ENCODE measurements at places on chromosomes 11 and 22. TPM values are rescaled to one million over a fixed set of nuclear protein-coding genes. Genes with fewer than 3 reads are reported as not detected.

PLXNB2 gene
- 524 TPM for total RNA-seq

ART1 gene
- not detected for total RNA-seq

PGA4 gene
- total RNA-seq: 2,421 TPM

CARD10 gene
- total RNA-seq: 7.1 TPM

CHRNA10 gene
- 1.0 TPM for total RNA-seq

RIBC2 gene
- total RNA-seq: 5.3 TPM

RASSF10 gene
- 3.9 TPM for total RNA-seq

TMEM45B gene
- total RNA-seq: 5.3 TPM

GRCh38 chr11:122074022-122074421 lies 42.0 kb downstream of the BLID start:
- H3K4me3 ChIP-seq: no peak overlapping the region
- H3K27me3 ChIP-seq: no peaks in the 10 kb centered on the region
- H3K36me3 ChIP-seq: no peaks in the 10 kb centered on the region
- no peak for DNase-seq

DNA sequence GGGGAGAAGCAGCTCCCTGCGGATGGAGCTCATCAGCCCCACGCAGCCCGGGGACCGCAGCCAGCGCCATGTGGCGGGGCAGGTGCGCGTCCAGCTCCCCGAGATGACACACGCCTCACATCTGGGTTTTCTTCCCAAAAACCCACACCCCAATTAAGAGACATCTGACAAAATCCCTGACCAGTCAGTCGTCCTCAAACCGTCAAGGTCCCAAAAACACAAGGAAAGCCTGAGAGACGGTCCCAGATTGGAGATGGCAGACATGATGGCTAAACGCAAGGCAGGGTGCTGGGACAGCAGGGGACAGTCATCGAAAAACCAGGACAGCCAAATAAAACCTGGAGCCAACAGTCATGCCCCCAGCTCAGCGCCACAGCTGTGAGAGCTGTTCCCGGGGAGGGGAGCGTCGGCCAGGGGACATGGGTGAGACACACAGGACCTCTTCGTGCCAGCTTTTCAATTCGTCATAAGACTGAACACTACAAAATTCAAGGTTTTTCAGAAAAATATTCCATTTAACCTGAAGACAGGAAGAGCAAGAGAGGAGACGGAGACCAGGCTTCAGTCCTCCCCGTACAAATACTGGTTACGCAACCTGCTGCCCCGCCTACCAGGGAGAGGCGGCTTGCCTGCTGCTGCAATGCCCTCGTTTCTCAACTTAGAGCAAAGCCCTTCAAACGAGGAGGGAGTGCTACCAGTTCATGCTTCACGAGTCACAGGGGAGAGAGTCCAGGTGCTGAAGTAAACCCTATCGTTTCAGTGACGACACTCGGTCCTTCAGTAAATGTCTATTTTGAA lies 10.5 kb downstream of the TOLLIP start:
- H3K4me1 ChIP-seq: peaks cover 56% of the 10 kb centered on the region
- peak; percentile 85 for DNase-seq
- H3K4me3 ChIP-seq: no peak overlapping the region
- peaks cover 24% of the 10 kb centered on the region for H3K36me3 ChIP-seq
- no peaks in the 10 kb centered on the region for H3K27me3 ChIP-seq

- no peaks in the 10 kb centered on the region for H3K36me3 ChIP-seq
- no peak overlapping the region for H3K4me3 ChIP-seq
- peaks cover 14% of the 10 kb centered on the region for H3K4me1 ChIP-seq
- no peaks in the 10 kb centered on the region for H3K27me3 ChIP-seq
Observed at GRCh38 chr11:11217929-11218628, 135.0 kb downstream of the CSNK2A3 start.

DNA sequence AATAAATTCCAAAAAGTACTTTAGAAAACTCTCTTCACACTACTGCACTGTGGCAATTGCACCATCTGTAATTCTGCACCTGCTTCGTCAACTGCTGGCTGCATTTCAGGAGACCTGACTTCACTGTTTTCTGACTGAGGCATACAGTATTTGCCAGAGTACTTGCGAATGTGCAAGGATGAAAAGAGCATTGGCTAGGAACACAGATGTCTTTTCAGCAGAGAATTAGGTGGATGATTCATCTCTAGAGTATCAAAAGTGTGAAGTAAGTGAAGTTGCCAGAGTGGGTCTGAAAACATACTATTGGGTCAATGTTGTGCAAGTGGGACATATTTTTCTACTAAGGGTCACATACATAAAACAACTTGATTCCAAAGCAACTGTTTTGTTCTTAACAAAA lies 427.5 kb upstream of the CCDC90B start:
- H3K27ac ChIP-seq: no peak overlapping the region
- H3K27me3 ChIP-seq: no peaks in the 10 kb centered on the region
- H3K36me3 ChIP-seq: no peaks in the 10 kb centered on the region
- no peak for DNase-seq
- no peaks in the 10 kb centered on the region for H3K4me1 ChIP-seq

GRCh38 chr11:8127447-8127846 lies 41.4 kb downstream of the RIC3 start:
- H3K27ac ChIP-seq: no peak overlapping the region
- no peaks in the 10 kb centered on the region for H3K4me1 ChIP-seq
- no peak for DNase-seq
- no peak overlapping the region for H3K4me3 ChIP-seq

- no peak overlapping the region for H3K27ac ChIP-seq
- no peaks in the 10 kb centered on the region for H3K4me1 ChIP-seq
- H3K36me3 ChIP-seq: no peaks in the 10 kb centered on the region
- DNase-seq: no peak
- no peak overlapping the region for H3K4me3 ChIP-seq
Observed at GRCh38 chr11:2718817-2719438, 19.1 kb upstream of the KCNQ1OT1 start.

- no peak overlapping the region for H3K27ac ChIP-seq
- H3K36me3 ChIP-seq: peaks cover 26% of the 10 kb centered on the region
- no peaks in the 10 kb centered on the region for H3K27me3 ChIP-seq
- H3K4me1 ChIP-seq: peaks cover 11% of the 10 kb centered on the region
Observed at GRCh38 chr11:65214212-65214845, 32.6 kb downstream of the CAPN1 start.

- no peak overlapping the region for H3K27ac ChIP-seq
- peaks cover 52% of the 10 kb centered on the region for H3K36me3 ChIP-seq
- H3K27me3 ChIP-seq: no peaks in the 10 kb centered on the region
- no peaks in the 10 kb centered on the region for H3K4me1 ChIP-seq
- DNase-seq: no peak
Observed at GRCh38 chr11:94866936-94867795, 99.0 kb downstream of the AMOTL1 start.

- no peak overlapping the region for H3K27ac ChIP-seq
- H3K4me1 ChIP-seq: no peaks in the 10 kb centered on the region
- H3K36me3 ChIP-seq: no peaks in the 10 kb centered on the region
- no peak for DNase-seq
- no peaks in the 10 kb centered on the region for H3K27me3 ChIP-seq
Observed at GRCh38 chr11:130037058-130037457, 32.6 kb upstream of the APLP2 start.

GRCh38 chr11:70581991-70582885 lies 183.9 kb downstream of the CTTN start:
- H3K27me3 ChIP-seq: no peaks in the 10 kb centered on the region
- H3K4me3 ChIP-seq: no peak overlapping the region
- H3K27ac ChIP-seq: no peak overlapping the region
- DNase-seq: no peak
- H3K4me1 ChIP-seq: no peaks in the 10 kb centered on the region

TMA7B gene
- total RNA-seq: not detected

GRCh38 chr22:39690881-39691605 lies 120.5 kb downstream of the CACNA1I start:
- H3K4me3 ChIP-seq: no peak overlapping the region
- peak; percentile 68 for DNase-seq
- no peaks in the 10 kb centered on the region for H3K36me3 ChIP-seq
- no peak overlapping the region for H3K27ac ChIP-seq
- peaks cover 13% of the 10 kb centered on the region for H3K4me1 ChIP-seq
- H3K27me3 ChIP-seq: peaks cover 3% of the 10 kb centered on the region

DNA sequence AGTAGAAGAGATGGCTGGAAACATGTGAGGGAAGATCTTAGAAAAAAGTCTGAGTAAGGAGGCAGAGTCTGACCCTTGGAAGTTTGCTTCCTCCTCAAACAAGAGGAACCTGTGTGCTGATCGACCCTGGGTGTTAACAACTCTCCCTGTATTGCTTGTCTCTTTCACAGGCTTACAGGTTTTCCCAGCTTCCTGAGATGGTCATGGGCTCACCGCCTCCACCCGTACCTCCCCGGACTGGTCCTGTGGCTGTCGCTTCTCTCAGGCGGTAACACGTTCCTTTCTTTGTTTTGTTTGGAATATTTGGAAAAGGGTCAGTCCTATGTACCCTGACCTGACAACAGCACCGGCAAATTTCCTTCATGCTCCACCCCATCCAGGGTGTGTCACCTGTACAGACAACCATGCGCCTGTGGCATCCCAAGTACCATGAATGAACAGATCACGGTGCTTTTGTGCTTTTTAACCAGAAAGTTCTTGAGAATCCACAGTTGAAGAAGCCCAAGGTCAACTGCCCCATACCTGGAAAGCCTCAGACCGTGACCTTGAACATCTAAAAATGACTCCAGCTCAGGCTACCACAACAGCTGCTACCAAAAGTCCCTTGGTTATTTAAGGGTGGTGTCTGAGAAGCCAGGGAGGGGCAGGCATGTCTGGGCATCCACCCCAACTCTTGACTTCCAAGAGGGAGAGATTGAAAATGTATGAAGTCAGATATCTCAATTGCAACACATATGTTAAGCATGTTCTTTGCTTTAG lies 44.6 kb downstream of the C11orf91 start:
- no peak overlapping the region for H3K27ac ChIP-seq
- no peaks in the 10 kb centered on the region for H3K36me3 ChIP-seq
- no peaks in the 10 kb centered on the region for H3K27me3 ChIP-seq

- no peak overlapping the region for H3K4me3 ChIP-seq
- H3K27me3 ChIP-seq: no peaks in the 10 kb centered on the region
- no peak overlapping the region for H3K27ac ChIP-seq
- peaks cover 8% of the 10 kb centered on the region for H3K4me1 ChIP-seq
Observed at GRCh38 chr11:15818132-15818842, 538.1 kb downstream of the SOX6 start.

GRCh38 chr22:42764895-42765363 lies 44.3 kb upstream of the A4GALT start:
- no peaks in the 10 kb centered on the region for H3K36me3 ChIP-seq
- no peaks in the 10 kb centered on the region for H3K27me3 ChIP-seq
- peaks cover 10% of the 10 kb centered on the region for H3K4me1 ChIP-seq
- DNase-seq: no peak

C11orf97 gene
- total RNA-seq: not detected

DNA sequence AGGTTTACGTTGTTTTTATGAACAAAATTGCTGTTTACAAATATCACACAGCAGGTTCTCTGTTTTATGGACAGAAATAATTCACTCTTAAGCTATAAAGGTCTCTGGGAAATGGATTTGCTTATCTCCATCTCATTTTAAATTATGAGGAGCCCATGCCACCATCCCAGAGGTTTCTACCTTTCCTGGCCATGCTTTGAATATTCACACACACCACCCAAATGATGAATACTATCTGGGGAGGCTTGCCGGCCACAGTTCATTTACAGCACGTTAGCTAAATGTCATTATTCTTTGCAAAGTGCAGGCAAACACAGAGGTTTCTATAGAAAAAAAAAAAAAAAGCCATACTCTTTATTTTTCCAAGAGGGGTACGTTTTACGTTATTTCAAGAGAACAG lies 1446.7 kb downstream of the FAM181B start:
- no peak overlapping the region for H3K27ac ChIP-seq
- no peaks in the 10 kb centered on the region for H3K27me3 ChIP-seq
- no peaks in the 10 kb centered on the region for H3K36me3 ChIP-seq
- no peak overlapping the region for H3K4me3 ChIP-seq
- H3K4me1 ChIP-seq: no peaks in the 10 kb centered on the region

GRCh38 chr11:119222308-119222707 lies 16.2 kb downstream of the CBL start:
- peaks cover 24% of the 10 kb centered on the region for H3K4me1 ChIP-seq
- DNase-seq: peak; percentile 82
- no peaks in the 10 kb centered on the region for H3K36me3 ChIP-seq
- no peaks in the 10 kb centered on the region for H3K27me3 ChIP-seq

UBQLNL gene
- total RNA-seq: not detected

USP47 gene
- 200 TPM for total RNA-seq

DPAGT1 gene
- 15.6 TPM for total RNA-seq

DNA sequence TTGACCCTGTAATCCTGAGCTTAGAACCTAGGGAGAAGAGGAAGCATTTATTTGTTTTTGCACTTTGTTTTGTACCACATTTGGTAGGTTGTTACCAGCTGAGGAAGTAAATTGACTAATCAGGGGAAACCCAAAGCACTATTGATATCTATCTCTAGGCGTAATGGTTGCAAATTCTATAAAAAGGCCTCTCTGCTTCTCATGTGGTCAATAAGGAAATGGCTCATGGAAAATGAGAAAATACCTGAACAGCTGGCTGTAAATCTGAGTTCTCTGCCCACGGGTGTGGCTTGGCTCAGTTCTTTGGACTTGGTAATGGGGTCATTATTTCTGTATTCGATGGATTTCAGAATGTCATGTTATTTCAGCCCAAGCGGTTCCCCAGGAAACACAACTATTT lies 42.4 kb downstream of the BARX2 start:
- H3K36me3 ChIP-seq: no peaks in the 10 kb centered on the region
- peaks cover 17% of the 10 kb centered on the region for H3K4me1 ChIP-seq
- H3K4me3 ChIP-seq: no peak overlapping the region
- no peaks in the 10 kb centered on the region for H3K27me3 ChIP-seq

DNA sequence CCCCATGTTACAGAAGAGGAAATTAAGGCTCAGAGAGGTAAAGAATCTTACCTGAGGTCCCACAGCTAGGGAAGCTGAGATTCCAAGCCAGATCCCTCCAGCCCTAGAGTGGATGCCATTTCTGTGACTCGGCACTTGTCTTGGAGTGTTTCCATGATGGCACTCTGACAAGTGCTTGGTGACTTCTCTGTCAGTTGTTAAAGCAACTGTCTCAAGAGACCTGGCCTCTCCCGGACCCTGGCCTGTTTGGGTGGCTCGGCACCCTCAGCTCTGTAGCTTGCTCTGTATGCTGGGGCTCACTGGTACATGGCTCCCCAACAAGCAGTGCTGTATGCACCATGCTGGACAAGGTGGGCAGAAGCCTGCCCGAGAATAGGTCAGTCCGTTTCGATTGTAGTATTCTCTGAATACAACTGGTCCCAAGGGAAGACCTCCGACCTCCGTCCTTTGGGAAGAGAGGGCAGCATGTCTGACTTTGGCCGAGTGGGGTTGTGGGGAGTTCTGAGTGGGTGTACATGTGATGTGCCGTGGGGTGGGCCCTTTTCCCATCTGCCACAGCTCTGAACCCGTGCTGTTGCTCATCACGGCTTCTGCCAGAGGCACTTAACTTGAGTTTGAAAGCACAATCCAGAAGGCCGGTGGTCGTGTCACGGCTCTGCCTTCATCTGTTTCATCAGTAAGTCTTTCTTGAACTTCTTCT lies 12.4 kb downstream of the ACO2 start:
- H3K36me3 ChIP-seq: peaks cover 15% of the 10 kb centered on the region
- H3K4me1 ChIP-seq: peaks cover 53% of the 10 kb centered on the region
- no peaks in the 10 kb centered on the region for H3K27me3 ChIP-seq
- DNase-seq: no peak

- H3K4me3 ChIP-seq: no peak overlapping the region
- peaks cover under 1% of the 10 kb centered on the region for H3K4me1 ChIP-seq
- no peaks in the 10 kb centered on the region for H3K27me3 ChIP-seq
- no peak overlapping the region for H3K27ac ChIP-seq
- no peak for DNase-seq
Observed at GRCh38 chr11:62438641-62439040, 19.8 kb downstream of the SCGB1A1 start.

Measured in stomach (tissue), 19 donors.